Fibroblast of skin of left biceps (primary cell): ENCODE measurements at places on chromosomes 13 and 19.

DNA sequence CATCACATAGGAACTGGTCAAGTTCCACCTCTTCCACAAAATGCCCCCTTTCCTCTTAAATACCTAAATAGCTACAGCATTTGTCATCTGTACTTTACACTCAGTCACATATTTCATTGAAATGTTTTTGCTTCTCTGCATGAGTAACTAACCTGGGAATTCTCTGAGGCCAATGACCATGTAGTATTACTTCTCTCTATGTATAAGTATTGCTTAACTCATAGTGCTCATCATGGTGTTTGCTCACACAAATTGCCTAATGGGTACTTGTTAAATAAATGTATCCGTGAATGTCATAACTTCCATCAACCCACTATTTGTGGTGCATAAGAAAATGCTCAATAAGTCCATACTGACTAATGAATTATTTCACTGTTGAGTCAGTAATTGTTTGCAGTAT lies 115.5 kb downstream of the FGF14 start:
- DNase-seq, result peak; percentile 25

DNA sequence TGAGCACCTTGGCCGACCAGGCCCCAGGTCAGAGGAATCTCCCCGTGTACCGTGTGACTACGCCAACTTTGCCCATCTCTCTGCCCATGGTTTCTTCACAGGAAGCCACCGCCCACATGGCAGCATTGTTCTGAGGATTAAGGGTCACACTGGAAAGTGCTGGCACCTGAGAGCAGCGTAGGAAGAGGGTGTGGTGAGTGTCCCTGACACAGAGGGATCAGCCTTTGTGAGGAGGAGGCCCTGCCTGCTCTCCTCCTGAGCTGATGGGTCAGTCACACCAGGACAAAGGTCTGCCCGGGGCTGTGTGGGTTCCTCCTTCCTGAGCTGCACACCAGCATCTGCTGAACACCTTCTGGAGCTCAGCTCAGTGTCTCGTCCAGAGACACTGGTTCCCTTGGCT lies 32.2 kb upstream of the SLC15A1 start:
- no peak for DNase-seq

DNA sequence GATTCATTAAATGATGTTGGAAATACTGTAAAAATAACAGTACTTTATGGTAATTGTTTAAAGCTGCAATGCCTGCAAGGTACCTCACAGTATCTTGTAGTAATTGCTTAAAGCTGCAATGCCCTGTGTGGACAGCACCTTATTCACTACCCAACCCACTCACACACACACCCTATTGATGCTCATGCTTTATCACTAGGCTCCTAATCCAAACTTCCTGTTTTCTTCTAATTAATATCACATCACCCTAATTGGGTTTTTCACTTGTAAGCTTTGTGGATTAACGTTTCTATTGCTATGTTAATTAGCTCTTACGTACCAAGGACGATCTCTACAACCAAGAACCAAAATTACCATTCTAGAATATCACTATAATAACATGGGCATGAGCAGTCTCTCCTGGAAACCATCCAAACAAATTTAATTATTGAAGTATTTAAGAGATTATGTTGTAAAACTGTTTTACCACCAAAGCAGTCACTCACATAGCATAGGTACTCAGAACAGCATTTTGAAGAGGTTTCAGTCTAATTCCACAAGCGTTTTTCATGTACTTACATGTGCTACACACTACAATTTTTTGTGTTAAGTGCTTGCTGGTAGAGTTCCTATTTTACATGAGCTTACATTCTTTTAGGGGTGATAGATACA lies 303.8 kb downstream of the PCDH9 start:
- DNase-seq, result no peak

- DNase-seq, result no peak
These were observed 191.5 kb downstream of the ZNF536 start for GRCh38 chr19:30563691-30564090.

DNA sequence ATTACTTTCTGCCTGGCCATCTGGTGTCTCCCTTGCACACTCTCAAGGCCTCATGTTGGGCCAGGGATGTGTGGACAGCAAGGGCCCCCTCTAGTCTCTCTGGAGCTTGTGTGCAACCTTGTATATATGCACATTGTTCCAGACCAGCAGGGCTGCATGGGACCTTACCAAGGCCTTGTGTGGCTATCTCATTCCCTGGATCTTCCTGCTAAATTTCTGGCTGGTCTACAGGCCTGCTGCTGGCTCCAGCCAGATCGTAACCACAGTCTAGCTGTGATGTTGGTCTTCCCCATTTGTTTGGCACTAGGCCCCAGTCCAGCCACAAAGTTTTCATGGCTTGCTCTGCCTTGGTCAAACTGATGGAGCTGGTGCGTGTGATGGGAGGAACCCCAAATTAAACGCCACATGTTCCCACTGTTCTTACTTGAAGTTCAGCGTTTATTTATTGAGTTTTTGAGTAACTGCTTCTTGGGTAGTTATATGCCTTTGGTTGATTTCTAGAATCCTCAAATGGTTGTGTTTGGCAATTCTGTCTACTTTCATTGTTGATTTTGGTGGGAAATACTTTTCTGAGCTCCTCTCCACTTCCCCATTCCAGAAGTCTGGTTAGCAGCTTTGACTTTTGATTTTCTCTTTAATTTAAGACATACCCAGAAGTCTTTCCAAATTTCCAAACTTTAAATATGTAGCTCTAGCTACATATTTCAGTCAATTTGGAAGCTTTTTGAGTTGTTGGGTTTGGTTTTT lies 56.4 kb downstream of the SIPA1L3 start:
- DNase-seq, result no peak

DNA sequence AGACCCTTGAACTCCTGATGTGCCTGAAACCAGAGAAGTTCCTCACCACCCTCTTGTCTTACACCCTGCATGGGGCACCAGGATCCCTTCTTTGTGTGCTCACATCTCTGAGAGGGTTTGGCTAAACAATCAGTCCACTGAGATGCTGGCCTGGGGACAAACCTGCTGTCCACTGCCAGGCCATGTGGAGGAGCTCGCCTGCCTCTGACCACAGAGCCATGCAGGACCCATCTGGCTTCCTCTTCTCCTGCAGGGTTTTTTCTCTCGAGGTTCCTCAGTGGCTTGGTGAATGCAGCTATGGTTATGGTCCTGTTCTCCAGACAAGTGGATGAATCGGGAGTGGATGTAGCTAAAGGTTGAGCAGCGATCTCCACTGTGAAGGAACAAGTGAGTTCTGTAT lies 49.1 kb upstream of the MEDAG start:
- DNase-seq, result no peak

- DNase-seq, result no peak
These were observed 1.8 kb upstream of the KLK4 start for GRCh38 chr19:50912727-50913716.

GRCh38 chr13:40221460-40222201 lies 444.8 kb downstream of the FOXO1 start:
- DNase-seq, result no peak

DNA sequence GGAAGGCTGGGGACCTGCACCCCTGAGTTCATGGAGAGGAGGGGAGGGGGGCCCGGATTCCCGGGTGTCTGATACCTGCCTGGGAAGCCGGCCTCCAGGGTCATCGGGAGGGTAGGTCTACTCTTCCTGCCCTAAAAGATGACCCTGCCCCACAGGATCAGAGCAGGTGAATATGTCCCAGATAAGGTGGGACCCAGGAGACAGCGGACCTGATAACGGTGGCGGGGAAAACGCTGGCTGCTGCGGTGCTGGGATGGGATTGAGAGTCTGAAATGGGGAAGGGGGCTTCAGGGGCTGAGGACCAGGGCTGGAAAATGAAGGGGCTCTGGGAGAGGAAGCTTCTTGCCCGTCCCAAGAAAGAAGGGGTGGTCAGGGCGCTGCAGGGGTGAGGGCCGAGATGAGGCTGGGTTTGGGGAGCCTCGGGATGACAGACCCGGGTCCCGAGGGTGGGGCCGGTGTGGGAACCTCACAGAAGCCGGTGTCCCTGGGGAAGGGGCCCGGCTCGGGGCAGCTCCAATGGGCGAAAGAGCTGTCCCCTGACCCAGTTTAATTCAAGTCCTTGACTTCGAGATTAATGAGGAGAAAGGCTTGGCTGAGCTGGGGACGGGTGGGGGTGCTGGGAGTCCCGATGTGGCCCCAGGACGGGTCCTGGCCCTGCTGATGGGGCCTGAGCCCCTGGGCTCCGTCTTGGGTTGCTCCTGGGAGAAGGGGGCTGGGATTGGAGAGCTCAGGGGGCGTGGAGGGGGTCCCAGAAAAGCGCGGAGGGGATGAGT lies 823 bp downstream of the TTYH1 start:
- no peak for DNase-seq

- DNase-seq, result no peak
These were observed 528.3 kb upstream of the ATXN8OS start for GRCh38 chr13:69579351-69579750.

DNA sequence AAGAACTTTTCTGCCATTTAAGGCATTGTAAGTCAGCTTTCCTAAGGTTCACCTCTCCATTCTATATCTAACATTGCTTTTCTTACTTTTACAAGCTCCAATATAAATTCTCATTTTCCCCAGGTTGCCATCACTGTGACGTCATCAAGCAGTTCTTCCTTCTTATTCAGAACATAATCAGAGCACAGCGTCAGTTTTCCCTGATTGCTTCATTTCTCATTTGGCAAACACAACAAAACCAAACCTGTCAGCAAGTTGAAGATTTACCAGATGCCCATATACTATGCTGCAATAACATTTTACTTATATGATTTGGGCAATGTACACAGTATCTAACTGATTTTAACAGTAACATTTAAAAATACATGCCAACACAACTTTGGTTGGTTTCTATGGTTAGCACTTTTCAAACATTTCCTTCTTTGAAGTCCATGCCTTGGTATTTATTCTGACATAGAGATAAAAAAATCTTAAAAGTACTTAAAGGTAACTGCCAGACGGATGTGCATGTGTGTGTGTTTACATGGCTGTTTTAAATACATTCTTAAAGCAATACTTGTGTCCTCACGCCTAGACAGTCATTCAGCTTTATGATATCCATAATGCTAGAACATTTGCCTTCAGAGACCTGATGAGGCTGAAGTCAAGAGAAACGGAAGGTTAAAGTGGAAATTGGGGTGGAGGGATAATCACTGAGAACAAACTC lies 264.0 kb downstream of the KLF12 start:
- no peak for DNase-seq

DNA sequence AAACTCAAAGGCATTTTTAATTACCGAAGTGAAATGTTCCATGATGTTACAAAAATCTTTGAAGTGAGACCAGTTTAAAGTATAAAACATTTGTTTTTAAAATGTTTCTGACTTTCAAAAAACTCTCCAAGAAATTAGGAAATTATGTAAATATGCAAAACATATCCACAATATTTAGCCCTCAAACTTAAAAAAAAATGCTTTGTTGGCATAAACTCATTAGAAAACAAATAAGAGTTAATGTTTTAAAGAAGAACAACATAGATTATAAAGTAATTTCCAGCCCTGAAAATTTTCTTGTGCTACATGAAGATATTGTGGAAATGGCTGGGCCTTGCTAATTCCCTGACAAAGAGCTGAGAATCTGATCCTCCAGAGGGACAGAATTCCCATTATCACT lies 199.7 kb upstream of the STARD13 start:
- DNase-seq, result no peak

GRCh38 chr13:51235186-51235585 lies 13.0 kb downstream of the FAM124A start:
- no peak for DNase-seq

GRCh38 chr19:13503570-13504235 lies 2.6 kb downstream of the CACNA1A start:
- no peak for DNase-seq

DNA sequence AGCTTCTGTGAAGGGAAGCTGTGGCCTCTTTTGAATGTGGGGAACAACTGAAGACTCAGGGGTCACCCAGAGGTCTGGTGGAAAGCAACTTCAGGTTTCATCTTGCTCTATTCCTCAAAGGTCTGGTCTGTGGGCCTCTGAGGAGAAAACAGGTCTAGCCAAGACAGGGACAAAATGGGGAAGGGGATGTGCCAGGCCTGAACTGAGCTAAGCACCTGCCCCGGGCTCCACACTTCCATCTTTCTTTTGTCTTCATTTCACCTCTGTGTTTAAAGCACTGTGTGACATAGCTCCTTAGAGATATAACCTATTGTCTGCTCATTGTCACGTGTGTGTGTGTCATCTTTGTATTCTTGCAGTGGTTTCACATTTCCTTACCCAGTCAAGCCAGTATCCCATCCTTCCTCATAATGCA lies 19.9 kb upstream of the GDF15 start:
- no peak for DNase-seq

- DNase-seq, result no peak
These were observed 119.4 kb upstream of the MIR17HG start for GRCh38 chr13:91228108-91228507.

- DNase-seq, result no peak
These were observed 62.6 kb downstream of the IER2 start for GRCh38 chr19:13212759-13213330.

GRCh38 chr13:106372199-106373155 lies 163.0 kb downstream of the EFNB2 start:
- peak; percentile 50 for DNase-seq

DNA sequence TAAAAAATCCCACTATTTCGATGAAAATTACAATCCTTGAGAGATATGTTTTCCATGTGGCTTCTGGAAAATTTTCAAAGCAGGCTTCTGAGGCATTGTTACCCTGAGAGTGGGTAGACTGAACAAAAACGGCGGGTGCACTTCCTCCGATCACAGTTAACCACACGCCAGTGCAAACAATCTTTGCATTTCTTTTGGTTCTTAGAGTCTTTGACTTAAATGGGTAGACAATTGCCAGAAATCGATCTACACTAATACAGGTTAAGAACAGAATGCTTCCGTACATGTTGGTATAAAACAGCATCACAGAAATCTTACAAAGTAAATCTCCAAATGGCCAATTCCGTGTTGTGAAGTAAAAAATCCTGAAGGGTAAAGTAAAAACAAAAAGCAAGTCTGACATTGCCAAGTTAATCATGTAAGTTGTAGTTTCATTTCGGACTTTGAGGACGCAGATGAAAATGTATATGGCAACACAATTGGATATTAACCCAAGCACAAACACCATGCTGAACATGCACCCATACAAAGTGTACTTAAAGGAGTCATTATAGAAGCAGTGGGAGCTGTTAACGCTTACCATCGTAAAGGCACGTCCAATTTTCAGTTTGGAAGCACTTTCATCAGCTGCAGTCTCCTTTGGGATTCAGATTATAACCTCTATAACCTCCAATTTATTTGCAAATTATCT lies 927 bp downstream of the LPAR6 start:
- no peak for DNase-seq
